ENCODE measurements at places on chromosomes 2 and 18. TPM values are rescaled to one million over a fixed set of nuclear protein-coding genes. Genes with fewer than 3 reads are reported as not detected.

GRCh38 chr2:241064008-241064801 is 37.9 kb downstream of the MTERF4 start:
- H3K27me3 ChIP-seq, result no peaks in the 10 kb centered on the region
- no peaks in the 10 kb centered on the region for H3K4me1 ChIP-seq
- H3K36me3 ChIP-seq, result no peaks in the 10 kb centered on the region
- no peak overlapping the region for H3K27ac ChIP-seq
- H3K4me3 ChIP-seq, result peak overlapping the region; percentile 55
- peak; percentile 76 for DNase-seq

DNA sequence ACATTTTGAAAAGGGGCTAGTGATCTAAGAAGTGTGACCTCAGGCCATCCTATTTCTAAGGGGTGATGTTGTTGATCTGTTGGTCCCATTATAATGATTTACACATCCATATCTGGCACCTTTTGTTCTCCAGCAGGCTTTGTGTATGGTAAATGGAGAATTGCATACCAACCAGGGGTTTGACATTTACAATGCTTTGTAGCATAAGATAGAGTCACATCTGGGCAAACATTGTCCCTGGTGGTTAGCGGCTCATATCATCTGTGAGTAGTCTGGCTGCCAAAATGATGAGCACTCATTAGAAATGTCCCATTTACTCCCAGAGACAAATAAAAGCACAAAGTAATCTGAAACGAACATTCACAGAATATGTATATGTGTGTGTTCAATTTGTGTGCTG is 1775.5 kb upstream of the CELF4 start:
- H3K36me3 ChIP-seq, result peaks cover 19% of the 10 kb centered on the region
- H3K4me1 ChIP-seq, result no peaks in the 10 kb centered on the region
- no peak for DNase-seq
- H3K4me3 ChIP-seq, result no peak overlapping the region

DNA sequence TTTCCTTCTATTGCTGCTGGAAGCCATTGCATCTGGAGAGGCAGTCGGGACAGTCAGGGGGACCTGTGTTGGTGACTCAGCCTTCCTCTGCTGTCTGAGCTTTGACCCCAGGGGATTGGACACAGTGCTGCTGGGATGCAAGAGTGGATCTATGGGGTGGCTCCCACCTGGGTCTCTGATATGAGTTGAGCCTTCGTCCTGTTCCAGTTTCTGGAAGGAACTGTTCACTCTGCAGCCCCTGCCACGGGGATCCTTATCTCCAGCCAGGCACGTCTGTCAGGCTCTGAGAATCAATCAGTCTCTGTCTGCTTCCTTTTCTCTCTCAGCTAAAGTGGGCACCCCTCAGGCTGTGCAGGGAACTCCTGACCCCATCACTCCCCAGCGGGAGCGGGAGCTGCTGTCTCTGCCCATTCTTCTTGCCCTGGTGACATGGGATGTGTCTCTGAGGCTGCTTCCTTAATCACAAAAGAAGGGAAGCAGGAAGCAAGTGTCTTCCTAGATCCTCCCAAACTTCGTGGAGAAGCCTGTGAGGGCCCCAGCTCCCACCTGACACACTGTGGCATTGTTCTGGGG is 51.7 kb downstream of the ARHGAP28 start:
- DNase-seq, result no peak
- H3K27ac ChIP-seq, result no peak overlapping the region
- no peak overlapping the region for H3K4me3 ChIP-seq
- no peaks in the 10 kb centered on the region for H3K36me3 ChIP-seq
- no peaks in the 10 kb centered on the region for H3K27me3 ChIP-seq

- no peaks in the 10 kb centered on the region for H3K4me1 ChIP-seq
- no peaks in the 10 kb centered on the region for H3K36me3 ChIP-seq
Measured at GRCh38 chr2:132752421-132753206, 82.6 kb upstream of the LYPD1 start.

GRCh38 chr2:64404743-64405142 is 49.2 kb upstream of the LGALSL start:
- DNase-seq, result peak; percentile 60
- no peak overlapping the region for H3K4me3 ChIP-seq
- H3K4me1 ChIP-seq, result peaks cover 16% of the 10 kb centered on the region
- no peaks in the 10 kb centered on the region for H3K27me3 ChIP-seq

DNA sequence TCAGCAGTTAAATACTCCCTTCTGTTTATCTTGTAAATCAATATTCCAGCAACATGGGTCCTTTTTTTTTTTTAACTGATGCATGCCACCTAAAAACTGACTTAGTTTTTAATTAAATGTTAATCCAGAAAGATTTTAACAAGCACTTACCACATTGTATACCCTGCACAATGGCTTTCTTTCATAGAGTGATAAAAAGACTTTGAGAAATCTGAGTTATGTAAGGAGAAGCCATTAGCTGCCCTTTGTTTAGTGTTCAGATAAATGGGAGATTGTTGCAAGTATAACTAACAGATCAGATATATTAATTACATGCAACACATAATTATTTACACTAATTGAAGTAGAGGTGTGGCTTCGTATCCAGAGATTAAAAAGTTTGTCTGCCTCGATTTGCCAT is 22.7 kb upstream of the NFATC1 start:
- H3K27ac ChIP-seq, result no peak overlapping the region
- H3K36me3 ChIP-seq, result peaks cover 2% of the 10 kb centered on the region
- H3K4me1 ChIP-seq, result no peaks in the 10 kb centered on the region
- no peak overlapping the region for H3K4me3 ChIP-seq
- no peak for DNase-seq

GRCh38 chr18:74303936-74304335 is 11.7 kb upstream of the C18orf63 start:
- DNase-seq, result no peak
- H3K4me1 ChIP-seq, result no peaks in the 10 kb centered on the region
- H3K27ac ChIP-seq, result no peak overlapping the region
- no peaks in the 10 kb centered on the region for H3K27me3 ChIP-seq
- H3K36me3 ChIP-seq, result peaks cover under 1% of the 10 kb centered on the region

- DNase-seq, result no peak
- no peak overlapping the region for H3K4me3 ChIP-seq
- H3K36me3 ChIP-seq, result peaks cover 2% of the 10 kb centered on the region
- H3K27ac ChIP-seq, result no peak overlapping the region
Measured at GRCh38 chr2:130869441-130870160, 32.9 kb downstream of the ARHGEF4 start.

GRCh38 chr2:135963841-135964240 is 21.6 kb downstream of the DARS1 start:
- no peak overlapping the region for H3K27ac ChIP-seq
- no peak for DNase-seq
- H3K4me1 ChIP-seq, result peaks cover 4% of the 10 kb centered on the region
- H3K36me3 ChIP-seq, result peaks cover 14% of the 10 kb centered on the region

DNA sequence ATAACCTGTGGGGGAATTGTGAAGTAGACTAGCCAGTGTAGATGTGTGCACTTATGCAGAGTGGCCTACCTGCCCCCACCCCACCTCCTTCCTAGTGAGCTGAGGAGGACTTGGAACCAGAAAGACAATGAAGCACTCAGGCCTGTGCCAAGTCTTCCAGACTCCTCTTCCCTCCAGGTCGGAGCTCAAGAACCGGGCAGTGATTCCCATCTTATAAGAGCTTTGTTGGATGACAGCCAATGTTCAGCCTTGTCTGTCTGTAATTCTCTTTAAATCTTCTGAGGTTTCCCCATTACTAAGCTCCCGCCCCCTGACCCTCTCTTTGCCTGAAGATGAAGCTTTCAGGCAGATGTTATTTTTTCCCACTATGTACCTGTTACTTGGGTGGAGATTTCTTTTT is 121.0 kb downstream of the SMAD2 start:
- no peak for DNase-seq
- no peaks in the 10 kb centered on the region for H3K27me3 ChIP-seq
- no peak overlapping the region for H3K27ac ChIP-seq
- H3K36me3 ChIP-seq, result peaks cover 4% of the 10 kb centered on the region
- no peak overlapping the region for H3K4me3 ChIP-seq
- no peaks in the 10 kb centered on the region for H3K4me1 ChIP-seq

- DNase-seq, result no peak
- no peaks in the 10 kb centered on the region for H3K27me3 ChIP-seq
- no peak overlapping the region for H3K27ac ChIP-seq
- no peaks in the 10 kb centered on the region for H3K4me1 ChIP-seq
- H3K4me3 ChIP-seq, result no peak overlapping the region
- peaks cover 3% of the 10 kb centered on the region for H3K36me3 ChIP-seq
Measured at GRCh38 chr18:62353170-62353569, 28.1 kb downstream of the TNFRSF11A start.

DNA sequence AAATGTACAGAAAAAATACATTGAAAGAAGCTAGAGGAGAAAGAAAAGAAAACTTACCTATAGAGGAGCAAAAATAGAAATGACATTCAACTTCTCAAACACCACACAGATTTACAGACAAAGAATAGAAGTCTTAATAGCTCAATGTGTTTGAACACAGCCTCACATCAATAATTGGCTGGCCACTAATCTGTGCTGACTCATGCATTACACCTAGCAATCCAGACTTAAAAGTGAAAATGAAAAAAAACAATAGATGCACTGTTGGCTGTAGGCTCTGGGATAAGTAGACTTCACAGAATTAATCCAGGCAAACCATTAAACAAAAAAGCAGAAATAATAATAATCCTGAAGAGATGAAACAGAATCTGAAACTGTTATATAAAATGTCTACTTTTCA is 961.3 kb upstream of the CELF4 start:
- H3K27me3 ChIP-seq, result no peaks in the 10 kb centered on the region
- H3K27ac ChIP-seq, result no peak overlapping the region
- H3K4me1 ChIP-seq, result no peaks in the 10 kb centered on the region
- H3K4me3 ChIP-seq, result no peak overlapping the region
- H3K36me3 ChIP-seq, result no peaks in the 10 kb centered on the region
- no peak for DNase-seq

DNA sequence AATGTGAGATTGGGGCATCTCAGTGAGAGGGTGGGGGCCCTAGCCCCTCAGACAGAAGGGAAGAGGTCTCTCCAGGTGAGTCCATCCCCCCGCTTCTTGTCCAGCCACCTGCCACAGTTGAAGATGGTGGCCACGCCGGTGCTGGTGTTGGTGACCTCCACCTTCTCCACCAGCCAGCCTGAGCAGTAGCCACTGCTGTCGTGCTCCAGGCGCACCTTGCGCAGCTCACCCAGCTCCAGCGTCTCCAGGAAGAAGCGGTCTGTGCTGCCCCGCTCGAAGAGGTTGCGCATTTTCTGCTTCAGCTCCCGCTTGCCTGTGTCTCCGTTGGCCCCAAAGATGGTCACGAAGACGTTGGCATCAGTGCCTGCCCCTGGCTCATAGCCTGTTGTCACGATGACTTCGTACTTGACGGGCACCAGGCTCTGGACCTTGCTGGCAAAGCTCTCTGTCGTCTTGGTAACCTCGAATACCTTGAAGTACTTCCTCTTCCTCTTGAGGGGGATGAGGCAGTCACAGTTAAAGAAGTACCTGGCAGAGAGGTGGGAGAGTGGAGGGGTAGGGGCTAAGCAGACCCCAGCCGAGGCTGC is 179.5 kb downstream of the LOXHD1 start:
- DNase-seq, result peak; percentile 20
- H3K27ac ChIP-seq, result no peak overlapping the region
- no peaks in the 10 kb centered on the region for H3K36me3 ChIP-seq
- no peaks in the 10 kb centered on the region for H3K27me3 ChIP-seq
- no peak overlapping the region for H3K4me3 ChIP-seq

DNA sequence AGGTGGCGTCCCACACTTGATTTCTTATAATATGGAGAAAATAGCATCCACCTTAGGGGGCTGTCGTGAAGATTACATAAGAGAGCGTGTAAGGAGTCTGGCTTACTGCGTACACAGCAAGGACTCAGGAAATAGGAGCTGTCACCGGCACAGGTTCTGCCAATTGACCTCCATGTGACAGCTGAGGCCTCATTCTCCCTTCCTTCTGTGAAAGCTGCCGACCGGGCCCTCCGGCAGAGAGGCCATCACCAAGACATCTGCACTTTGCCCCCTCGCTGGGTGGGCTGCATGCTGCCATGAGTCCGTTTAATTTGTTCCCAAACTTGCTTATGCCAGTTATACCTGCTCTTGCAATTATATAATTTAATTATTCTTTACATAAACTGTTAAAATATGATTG is 27.7 kb downstream of the HS1BP3 start:
- DNase-seq, result no peak
- no peaks in the 10 kb centered on the region for H3K27me3 ChIP-seq
- peaks cover 6% of the 10 kb centered on the region for H3K36me3 ChIP-seq
- H3K4me3 ChIP-seq, result no peak overlapping the region
- H3K4me1 ChIP-seq, result no peaks in the 10 kb centered on the region

DNA sequence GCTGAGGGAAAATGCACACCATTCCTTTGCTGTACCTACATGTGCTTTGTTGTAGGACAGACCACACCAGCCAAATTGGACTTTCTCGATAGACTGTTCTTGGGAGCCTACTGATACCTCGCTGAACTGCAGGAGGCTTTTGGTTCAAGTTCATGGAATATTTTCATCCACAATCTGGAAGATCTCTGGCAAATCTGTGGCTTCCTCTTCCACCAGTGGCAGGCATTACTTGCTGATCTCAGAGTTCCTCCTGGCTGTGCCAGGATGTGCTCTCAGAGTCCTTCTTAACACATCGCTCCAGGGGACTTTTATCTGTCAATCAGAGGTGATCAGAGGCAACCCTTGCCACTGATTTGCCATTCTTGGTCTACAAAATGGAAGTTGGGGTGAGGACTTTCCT is 87.7 kb downstream of the PTGR3 start:
- H3K27me3 ChIP-seq, result no peaks in the 10 kb centered on the region
- no peak overlapping the region for H3K27ac ChIP-seq
- no peaks in the 10 kb centered on the region for H3K36me3 ChIP-seq
- H3K4me1 ChIP-seq, result no peaks in the 10 kb centered on the region
- no peak for DNase-seq

GRCh38 chr2:65722028-65722778 is 289.8 kb upstream of the SPRED2 start:
- no peak overlapping the region for H3K27ac ChIP-seq
- peaks cover 3% of the 10 kb centered on the region for H3K36me3 ChIP-seq
- no peak overlapping the region for H3K4me3 ChIP-seq
- H3K4me1 ChIP-seq, result no peaks in the 10 kb centered on the region
- H3K27me3 ChIP-seq, result no peaks in the 10 kb centered on the region
- peak; percentile 64 for DNase-seq

DNA sequence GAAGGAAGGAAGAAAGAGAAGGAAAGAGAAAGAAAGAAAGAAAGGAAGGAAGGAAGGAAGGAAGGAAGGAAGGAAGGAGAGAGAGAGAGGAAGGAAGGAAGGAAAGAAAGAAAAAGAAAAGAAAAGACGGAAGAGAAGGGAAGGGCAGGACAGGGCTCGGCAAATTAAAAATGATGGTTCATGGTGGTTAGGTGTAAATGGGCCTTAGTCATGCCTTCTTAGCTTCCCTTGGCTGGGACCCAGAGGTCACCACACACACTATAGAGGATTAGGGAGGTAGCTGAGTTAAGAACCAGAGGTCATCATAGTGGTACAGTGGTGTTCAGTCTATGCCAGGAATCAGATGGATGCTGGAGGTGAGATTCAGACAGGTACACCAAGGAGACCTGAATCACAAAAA is 9.3 kb upstream of the ATL2 start:
- H3K36me3 ChIP-seq, result no peaks in the 10 kb centered on the region
- DNase-seq, result no peak
- no peaks in the 10 kb centered on the region for H3K4me1 ChIP-seq
- H3K27me3 ChIP-seq, result no peaks in the 10 kb centered on the region
- H3K4me3 ChIP-seq, result no peak overlapping the region

Gene TMEM163
- total RNA-seq, result 0.66 TPM

Gene OSR1
- total RNA-seq, result 0.24 TPM

Gene PLGLB1
- 1.2 TPM for total RNA-seq

Gene CKAP2L
- 18.8 TPM for total RNA-seq

Gene CCDC93
- total RNA-seq, result 16.4 TPM

Gene FBXO36
- 3.4 TPM for total RNA-seq

Gene FLACC1
- 0.42 TPM for total RNA-seq

Gene SEC11C
- total RNA-seq, result 35.5 TPM

Gene DTNA
- total RNA-seq, result 27.8 TPM
